ENCODE measurements at places on chromosomes 6 and 20.

DNA sequence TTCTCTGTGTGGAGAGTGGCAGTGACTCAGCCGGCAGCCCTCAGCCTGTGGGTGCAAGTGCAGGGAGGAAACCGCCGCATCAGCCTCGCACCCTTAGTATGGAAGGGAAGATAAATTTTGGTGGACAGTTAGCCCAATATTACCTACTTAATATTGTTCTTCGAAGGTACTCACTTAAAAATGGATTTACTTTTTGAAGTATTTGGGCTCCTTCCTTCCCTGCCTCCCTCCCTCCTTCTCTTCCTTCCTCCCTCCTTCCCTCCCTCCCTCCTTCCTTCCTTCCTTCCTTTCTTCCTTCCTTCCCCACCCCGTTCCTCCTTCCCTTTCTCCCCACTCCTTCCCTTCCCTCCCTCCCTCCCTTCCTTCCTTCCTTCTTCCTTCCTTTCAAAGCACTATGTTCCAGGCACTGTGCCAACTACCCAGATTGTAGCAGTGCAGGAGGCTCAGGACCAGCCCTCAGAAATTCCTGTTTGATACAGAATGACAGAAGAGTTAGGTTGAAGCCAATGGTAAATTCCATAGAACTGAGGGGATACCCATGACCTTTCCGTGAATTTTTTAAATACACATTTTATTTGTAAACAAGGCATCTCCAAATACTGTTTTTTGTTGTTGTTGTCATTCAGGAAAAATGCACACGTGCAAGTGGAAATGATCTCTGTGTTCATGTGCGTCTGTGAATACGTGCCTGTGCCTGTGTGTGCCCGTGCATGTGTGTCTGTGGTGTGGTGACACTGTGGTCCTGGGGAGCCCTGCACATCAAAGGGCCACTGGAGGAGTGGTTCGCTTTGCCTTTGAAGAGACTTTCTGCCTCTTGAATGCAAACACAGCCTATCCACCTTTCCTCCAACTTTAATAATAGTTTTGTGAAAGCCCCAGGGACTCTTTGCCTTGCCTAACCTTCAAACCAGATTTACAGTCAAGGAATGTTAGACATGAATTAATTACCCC lies 141.7 kb downstream of the EDN3 start:
- peak; percentile 40 for DNase-seq

DNA sequence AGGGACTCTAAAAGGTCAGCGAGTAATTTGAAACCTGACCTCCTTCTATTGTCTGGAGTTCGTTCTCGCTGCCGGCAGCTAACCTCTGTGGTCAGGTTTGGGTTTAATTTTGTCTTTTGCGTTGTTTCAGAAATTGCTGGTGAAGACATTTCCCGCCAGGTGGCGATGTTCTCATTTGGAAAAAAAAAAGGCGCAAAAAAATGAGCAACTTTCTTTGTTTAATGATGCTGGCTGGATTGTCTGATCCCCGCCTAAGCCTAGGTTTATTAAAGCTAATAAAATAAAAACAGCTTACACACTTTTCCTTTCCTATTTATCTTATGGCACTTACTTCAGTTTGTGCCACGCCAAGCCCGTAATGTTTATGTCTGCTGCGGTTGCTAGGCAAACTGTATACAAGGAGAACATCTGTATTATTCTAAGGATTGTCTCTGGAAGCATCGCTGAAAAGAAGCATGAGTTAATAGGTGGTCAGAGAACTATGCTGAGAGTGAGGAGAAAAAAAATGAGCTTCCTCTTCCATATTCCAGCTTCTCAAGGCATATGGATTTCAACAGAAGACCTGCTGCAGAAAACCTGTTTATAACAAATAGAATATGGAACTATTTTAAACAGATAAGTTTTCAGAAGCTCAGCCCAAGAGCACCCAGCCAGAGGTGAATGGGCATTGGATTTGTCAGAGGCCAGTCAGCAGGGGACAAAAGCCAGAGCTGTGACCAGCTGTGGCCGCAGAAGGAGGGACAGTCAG lies 205.7 kb downstream of the DOK5 start:
- peak; percentile 48 for DNase-seq

DNA sequence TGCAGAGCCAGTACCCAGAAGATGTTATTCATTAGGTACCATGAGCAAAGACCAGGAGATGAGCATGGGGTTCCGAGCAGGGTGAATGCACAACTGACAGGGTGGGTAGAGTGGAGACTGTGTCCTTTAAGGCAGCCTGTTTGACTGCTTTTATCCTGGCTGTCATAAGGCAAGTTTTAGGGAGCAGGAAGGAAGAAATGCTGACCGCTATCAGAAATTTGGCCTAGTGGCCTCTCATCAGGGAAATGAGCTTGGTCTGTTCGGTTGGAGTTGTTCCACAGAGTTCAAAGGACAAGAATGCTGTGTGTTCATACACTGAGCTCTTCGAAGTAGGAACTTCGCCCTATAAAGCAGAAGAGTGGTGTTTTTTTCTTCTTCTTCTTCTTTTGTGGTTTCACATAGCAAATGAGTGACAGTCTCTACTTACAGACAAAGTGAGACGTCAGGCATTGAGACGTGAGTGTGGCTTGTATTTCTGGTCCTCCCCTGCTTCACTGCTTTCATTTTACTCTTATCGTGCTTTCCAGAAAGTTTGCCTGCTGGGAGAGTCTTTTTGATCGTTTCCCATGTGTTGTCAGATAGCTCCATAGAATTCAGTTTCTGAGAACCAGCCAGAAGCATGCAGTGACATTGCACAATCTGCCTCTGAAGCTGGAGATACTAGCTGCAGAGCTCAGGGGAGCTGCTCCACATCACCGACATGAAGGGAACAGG lies at the start of gene CASS4:
CASS4 (plus strand) TSS at position 502 of the 714 bp plus-strand sequence; CDS start at position 701, 199 bp downstream.
- peak; percentile 39 for DNase-seq

- no peak for DNase-seq
Measured at GRCh38 chr6:37492236-37492972, 7.3 kb downstream of the CCDC167 start.

GRCh38 chr6:136701045-136701444 lies 91.2 kb downstream of the MAP3K5 start:
- no peak for DNase-seq

DNA sequence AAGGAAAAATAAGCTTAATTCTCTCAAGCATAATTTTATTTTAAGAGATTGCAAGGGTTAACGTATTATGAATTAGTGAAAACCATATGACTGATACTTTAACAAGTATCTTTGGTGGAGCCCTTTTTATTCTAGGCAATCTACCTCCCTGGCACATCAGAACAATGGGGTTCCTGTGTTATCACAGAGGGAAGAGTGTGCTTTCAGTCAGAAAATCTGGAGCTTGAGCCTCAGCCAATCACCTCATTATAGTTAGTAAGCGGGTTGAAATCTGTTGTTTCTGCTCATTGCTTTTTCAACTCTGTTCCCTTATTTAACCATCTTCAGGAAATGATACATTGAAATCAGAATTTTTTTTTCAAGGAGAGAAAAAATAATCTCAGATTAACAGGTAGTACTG lies 391 bp downstream of the ADGRF1 start:
- DNase-seq: no peak

GRCh38 chr20:8398263-8399051 lies 266.4 kb downstream of the PLCB1 start:
- DNase-seq: no peak

- no peak for DNase-seq
Measured at GRCh38 chr20:33046412-33046811, 7.3 kb upstream of the BPIFB3 start.

GRCh38 chr6:43250992-43251373 lies 7.7 kb downstream of the TTBK1 start:
- DNase-seq: no peak

DNA sequence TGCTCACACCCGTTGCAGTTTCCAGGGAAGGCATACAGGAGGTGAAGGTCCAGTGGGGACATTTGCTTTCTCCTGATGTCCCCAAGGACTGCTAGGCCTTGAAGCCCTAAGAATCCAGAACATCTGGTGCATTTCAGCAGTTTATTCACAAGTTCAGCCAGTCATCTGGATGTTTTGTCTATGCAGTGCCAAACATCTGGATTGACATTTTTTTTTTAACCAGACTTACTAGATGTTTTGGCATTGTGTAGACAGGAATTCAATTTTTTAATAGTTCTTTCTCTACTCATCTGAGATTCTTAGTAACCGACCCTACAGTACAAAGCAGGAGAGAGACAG lies 256.2 kb downstream of the CLIC5 start:
- DNase-seq: peak; percentile 22

GRCh38 chr6:17972978-17973622 lies 14.3 kb downstream of the KIF13A start:
- DNase-seq: no peak

DNA sequence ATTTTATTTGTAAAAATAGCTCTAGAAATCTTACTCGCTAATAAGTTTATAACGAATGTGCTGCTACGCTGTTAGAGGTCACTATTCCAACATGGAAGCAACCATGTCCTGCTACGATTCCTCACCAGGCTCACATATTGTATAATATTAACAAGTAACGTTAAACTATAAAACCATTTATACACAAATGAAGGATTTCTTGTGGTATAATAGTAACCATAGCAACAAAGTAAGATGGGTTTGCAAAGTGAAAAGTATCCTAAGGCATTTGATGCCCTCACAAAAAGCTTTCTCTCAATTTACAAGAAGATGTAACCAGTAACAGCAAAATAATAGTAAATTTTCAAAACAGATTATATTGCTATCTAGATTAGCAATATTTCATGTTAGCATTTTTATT lies 117.2 kb downstream of the PRKN start:
- no peak for DNase-seq

GRCh38 chr20:39290575-39290974 lies 328.4 kb downstream of the DHX35 start:
- DNase-seq: no peak

- DNase-seq: peak; percentile 62
Measured at GRCh38 chr6:127516662-127517273, 2.4 kb downstream of the MTCL3 start.

DNA sequence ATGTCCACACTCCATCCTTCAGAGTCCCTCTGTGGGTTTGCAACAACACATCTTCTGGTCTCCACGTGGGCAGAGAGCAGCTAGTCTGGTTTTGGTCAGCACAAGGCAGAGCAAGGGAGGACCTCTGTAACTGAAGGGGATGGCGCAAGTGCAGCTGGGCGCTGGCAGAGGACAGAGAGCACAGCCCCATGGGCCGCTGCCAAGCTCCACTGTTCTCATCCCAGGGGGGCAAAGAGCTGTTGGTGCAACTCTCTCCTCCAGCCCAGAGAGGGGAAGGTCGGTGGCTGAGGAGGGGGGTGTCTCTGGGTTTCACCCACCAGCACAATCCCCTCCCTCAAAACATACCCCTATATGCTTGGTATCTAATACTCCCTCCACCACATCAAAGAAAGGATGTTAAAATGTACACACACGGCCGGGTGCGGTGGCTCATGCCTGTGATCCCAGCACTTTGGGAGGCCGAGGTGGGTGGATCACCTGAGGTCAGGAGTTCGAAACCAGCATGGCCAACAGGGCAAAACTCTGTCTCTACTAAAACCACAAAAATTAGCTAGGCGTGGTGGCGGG lies 9.1 kb downstream of the ATP9A start:
- no peak for DNase-seq

DNA sequence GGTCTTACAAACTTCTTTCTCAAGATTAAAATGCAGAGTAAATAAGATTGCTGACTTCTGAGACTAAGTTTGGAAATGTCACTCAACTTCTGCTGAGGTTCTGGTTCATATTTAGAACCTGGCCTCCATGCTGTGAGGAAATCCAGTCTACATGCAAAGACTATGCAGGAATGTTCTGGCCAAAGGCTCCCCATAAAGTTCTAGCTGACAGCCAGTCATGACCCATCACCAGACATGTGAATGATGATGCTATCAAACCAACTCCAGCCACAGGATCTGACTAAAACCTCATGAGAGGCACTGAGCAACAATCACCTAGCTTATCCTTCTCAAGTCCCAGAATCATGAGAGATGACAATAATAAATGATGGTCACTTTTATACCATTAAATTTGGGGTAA lies 935.1 kb upstream of the MAP3K7 start:
- DNase-seq: no peak

- DNase-seq: no peak
Measured at GRCh38 chr6:48471326-48471725, 360.3 kb upstream of the PTCHD4 start.

GRCh38 chr6:115899730-115900282 lies 160.9 kb downstream of the FRK start:
- no peak for DNase-seq

- DNase-seq: no peak
Measured at GRCh38 chr6:25560865-25561264, 91.2 kb upstream of the SCGN start.

- DNase-seq: no peak
Measured at GRCh38 chr6:53767941-53768340, 26.9 kb upstream of the LRRC1 start.

GRCh38 chr20:57407541-57407956 lies 16.4 kb downstream of the RBM38 start:
- DNase-seq: no peak

DNA sequence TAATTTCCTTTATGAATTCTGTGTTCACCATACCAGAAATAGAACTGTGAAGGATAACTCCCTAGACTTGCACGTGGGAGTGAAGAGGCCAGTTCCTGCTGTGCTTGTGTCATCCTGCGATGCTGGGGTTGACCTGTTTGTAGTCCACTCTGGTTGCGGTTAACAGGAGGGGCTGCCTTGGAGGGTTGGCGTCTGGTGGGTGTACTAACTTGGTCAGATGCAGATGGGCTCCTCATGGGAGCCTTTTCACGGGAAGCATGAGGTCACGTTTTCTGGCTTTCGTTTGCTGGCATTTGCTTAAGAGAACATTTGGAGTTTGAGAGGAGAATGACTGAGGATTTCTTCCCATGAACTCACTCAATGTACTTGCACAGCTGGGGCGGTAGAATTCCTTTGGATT lies 41.2 kb downstream of the IGF2R start:
- peak; percentile 69 for DNase-seq

DNA sequence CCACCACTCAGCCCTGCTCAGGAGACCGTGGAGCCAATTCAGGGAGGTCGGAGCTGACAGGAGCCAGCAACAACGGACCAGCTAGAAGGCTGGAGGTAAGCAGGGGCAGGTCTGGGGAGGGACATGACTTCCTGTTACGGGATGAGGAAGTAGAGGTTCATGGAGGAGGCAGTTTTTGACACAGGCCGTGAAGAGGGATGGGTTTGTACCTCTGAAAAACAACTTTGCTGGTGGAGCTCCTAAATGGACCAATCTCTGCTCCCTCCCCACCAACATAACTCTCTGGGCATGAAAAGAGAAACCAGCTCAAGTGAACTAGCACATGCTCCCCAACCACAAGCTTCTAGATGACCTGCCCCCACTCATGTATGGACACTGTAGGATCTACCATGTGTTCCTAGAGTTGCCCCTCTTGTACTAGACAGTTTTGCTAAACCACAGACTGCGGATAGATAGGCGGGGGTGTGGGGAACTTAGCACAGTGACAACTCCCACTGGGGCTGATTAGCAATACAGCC lies 31.4 kb downstream of the RALGAPA2 start:
- DNase-seq: no peak

- DNase-seq: peak; percentile 93
Measured at GRCh38 chr20:35284267-35284991, at the start of gene EIF6. Gene EIF6 (minus strand): TSS chr20:35284772. CDS start chr20:35284487, 285 bp downstream.
